DMS153 (cell line): ENCODE measurements at places on chromosomes 3 and 15.

- no peak for DNase-seq
Measured at GRCh38 chr3:140493271-140493670, 184.6 kb upstream of the TRIM42 start.

- no peak for DNase-seq
Measured at GRCh38 chr15:27884726-27885125, 214.4 kb downstream of the OCA2 start.

- no peak for DNase-seq
Measured at GRCh38 chr15:86349565-86349964, 269.9 kb downstream of the AGBL1 start.

DNA sequence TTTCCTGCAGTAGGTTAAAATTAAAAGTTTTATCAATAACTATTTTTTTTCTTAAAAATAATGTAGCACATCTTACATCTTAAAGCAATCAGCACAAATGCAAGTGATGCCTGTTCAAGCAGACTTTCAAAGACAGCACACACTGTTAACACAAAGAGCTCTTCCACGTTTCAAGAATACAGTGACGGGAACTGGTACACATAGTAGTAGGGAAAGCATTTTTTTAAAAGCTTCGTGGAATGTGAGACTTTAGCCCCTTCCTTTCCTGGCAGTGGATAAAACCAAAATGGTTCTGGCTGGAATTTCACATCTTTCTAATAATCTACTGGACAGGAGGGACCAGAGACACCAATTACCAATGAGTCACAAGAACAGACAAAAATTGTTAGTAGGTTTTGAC is 33.5 kb upstream of the SLC2A2 start:
- DNase-seq = no peak

GRCh38 chr3:56855856-56856512 is 54.2 kb upstream of the ARHGEF3 start:
- peak; percentile 6 for DNase-seq

DNA sequence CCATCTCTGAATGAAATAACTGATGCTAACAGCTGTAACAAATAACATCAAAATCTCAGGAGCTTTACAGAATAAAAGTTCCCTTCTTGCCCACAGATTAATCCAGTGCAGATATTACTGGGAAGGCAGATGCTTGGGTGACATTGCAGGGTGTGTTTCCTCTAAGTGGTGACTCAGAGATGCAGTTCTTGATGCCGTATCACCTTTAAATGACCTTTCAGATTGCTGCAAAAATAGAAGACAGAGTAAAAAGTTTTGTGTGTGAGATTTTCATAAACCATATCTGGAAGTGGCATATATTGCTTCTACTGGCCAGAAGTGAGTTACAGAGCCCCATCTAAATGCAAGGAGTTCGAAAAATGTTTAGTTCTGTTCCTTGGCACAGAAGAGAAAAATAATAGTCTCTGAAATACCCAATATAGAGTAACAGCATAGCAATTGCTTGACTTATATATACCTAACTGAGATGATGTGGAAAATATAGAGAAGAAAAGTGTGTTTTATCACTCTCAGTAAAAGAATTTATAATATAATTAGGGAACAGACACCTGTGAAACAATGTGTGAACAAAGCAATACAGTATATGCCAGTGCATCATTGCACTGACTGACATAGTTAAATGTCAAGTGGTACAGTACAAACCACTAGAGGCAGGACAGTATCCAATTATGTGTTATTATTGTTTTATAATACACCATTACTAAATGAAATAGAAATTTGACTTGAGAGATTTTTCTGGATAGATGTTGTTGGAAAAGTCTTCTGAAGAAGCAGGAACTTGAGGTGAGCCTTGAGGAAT is 430.7 kb upstream of the CBLB start:
- DNase-seq = no peak
